ENCODE measurements at places on chromosomes 2 and 18.
A peak's percentile ranks its signal among the peaks of the same experiment; 100 is the strongest.

GRCh38 chr18:79584491-79585394 lies 94.9 kb upstream of the CTDP1 start:
- peak; percentile 52 for DNase-seq

DNA sequence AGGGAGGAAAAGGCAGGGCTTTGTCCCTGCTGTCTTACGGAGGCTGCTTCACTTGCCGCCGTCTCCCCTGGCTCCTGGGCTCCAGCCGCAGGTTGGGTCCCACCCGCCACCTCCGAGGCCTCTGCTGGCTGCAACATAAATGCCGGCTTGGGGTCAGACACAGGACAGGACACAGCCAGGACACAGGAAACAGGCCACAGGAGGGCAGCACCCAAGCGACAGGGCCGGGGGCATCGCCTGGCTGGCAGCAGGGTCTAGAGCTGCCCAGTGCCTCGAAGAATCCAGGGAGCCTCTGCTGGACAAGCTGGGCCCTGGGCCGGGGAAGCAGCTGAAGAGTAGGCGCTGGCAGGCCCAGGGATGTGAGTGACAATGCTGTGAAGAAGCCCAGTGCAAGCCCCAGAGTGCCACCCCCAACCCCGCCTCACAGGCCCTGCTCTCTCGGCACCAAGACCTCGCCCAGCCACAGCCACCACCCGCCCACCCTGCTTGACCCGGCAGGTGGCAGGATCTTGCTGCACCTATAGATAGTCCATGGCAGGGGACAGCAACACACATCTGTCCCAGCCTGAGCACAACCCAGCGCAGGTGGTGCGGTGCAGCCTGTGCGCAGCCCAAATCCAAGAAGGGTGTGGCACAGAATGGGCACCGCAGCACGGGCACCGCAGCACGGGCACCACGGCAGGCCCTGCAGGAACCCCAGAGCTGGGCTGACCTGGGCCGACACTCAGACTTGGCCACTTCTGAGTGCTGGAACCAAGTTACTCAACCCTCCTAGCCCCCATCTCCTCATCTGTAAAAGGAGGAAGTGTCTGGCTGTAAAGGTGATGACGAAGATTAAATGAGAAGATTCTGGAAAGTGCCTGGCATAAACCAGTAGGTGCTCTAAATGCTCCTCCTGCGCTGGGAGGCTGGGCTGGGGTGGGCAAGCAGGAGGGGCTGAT lies 55.6 kb downstream of the BIN1 start:
- DNase-seq: peak; percentile 55

GRCh38 chr2:64681479-64681967 lies 27.8 kb upstream of the SERTAD2 start:
- no peak for DNase-seq

DNA sequence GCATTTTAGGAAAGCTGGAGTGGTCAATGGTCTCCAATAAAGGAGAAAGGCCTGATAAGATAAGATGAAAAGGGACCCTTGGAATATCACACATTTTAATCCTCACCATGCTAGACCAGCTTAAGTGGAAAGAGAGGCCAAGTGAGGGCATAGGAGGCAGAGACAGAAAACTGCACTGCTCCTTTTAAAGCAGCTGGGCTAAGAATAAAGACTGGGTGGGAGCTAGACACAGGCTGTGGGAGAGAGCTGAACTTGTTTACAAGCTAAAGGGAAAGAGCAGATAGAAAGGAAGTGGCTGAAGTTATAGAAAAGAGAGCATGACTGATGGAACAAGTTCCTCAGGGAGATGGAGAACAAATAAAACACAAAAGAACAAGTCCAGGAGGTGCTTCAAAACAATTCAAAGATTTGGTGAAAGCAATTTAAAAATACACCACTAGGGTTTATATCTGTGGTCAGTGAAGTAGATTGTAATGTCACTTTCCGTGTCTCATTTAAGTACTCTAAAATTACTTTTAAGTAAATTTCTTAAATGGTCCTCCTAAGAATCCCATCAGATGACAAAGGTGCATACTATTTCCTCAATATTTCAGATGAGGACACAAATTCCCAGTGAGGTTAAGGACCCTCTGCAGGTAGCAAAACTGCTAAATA lies 7.5 kb downstream of the COL5A2 start:
- no peak for DNase-seq

GRCh38 chr2:62895632-62896009 lies 155.0 kb upstream of the OTX1 start:
- no peak for DNase-seq

DNA sequence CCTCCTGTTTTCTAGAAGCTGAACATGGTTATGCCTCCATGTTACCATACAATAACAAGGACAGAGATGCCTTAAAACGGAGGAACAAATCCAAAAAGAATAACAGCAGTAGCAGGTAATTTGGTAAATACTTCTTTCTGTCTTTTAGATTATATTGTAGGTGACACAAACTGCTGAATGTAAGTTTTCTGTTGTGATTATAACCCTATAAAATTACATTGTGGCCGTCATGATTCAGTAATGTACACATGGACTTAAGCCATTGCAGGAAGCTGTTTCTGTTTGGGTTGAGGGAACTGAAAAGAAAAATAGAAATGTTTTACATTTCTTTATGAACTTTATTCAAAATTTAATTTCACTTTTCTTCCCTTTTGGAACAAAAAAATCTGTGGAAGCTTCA lies 1.2 kb downstream of the MXD1 start:
- DNase-seq: no peak

DNA sequence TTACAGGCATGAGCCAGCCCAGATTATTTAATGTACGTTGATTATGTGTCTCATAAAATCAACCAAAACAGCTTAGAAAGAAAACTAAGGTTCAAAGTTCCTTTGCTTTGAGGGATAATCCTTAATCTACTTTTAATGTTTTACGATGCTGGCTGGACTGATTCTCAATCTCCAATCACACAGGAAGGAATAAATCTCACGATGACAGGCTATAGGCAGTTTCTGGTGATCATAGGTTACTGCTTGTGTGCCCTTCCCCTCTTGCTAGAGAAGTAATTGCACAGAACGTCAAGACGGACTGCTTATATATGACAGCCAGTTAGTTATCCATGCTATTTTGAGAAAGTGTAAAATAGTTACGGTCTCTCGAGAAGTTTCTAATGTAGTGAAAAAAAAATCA lies 43.1 kb downstream of the C2orf74 start:
- no peak for DNase-seq

- peak; percentile 90 for DNase-seq
These were observed at the start of gene BIN1 for GRCh38 chr2:127106991-127107621. Gene BIN1, minus strand, starts transcription at chr2:127107154. Its CDS starts 211 bp downstream, at chr2:127106943.

DNA sequence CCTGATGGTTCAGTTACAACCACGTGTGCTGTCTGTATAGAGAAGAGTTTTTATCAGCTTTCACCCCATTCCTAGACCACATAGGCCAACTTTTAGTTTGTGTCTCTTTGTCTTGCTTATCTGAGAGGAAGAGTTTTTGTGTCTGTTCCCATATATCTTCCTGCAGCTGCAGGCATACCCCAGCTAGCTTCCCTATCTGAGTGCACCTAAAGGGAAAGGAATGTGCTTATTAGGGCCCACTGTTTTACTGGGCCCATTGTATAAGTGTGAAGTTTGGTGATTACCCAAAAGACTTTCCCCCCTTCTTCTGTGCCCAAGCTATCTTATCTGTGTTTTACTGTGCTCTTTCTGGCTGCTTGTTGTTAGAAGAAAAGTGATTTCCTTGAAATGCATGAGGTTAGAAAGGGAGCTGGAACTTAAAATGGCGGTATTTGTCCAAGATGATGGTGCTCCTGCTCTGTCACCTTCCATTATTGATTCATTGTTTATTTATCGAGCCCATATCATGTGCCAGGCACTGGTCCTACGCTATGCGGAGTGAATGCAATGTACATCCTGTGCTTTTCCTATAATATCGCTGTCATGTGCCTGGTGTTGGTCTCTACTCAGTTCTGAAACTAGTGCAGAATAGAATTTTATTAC lies 57.2 kb downstream of the NYAP2 start:
- no peak for DNase-seq

Data from sciatic nerve (tissue), 2 donors.